ENCODE measurements at places on chromosomes 5 and 9. TPM values are rescaled to one million over a fixed set of nuclear protein-coding genes. Genes with fewer than 3 reads are reported as not detected.

- no peak for DNase-seq
These were observed 98.7 kb downstream of the SLC24A2 start for GRCh38 chr9:19690128-19690527.

GRCh38 chr9:73683862-73684591 is 532.4 kb downstream of the ANXA1 start:
- DNase-seq, result peak; percentile 15

GRCh38 chr9:70159630-70160029 is 99.1 kb upstream of the SMC5 start:
- no peak for DNase-seq

FAM78A gene
- 0.59 TPM for total RNA-seq

GRCh38 chr9:113148781-113149510 is 1.9 kb upstream of the SLC31A2 start:
- DNase-seq, result no peak

ABO gene
- 0.10 TPM for total RNA-seq

- DNase-seq, result no peak
These were observed 134.6 kb downstream of the PIK3R1 start for GRCh38 chr5:68350176-68350575.

TMEM252 gene
- not detected for total RNA-seq

CCL28 gene
- 5.8 TPM for total RNA-seq

DNA sequence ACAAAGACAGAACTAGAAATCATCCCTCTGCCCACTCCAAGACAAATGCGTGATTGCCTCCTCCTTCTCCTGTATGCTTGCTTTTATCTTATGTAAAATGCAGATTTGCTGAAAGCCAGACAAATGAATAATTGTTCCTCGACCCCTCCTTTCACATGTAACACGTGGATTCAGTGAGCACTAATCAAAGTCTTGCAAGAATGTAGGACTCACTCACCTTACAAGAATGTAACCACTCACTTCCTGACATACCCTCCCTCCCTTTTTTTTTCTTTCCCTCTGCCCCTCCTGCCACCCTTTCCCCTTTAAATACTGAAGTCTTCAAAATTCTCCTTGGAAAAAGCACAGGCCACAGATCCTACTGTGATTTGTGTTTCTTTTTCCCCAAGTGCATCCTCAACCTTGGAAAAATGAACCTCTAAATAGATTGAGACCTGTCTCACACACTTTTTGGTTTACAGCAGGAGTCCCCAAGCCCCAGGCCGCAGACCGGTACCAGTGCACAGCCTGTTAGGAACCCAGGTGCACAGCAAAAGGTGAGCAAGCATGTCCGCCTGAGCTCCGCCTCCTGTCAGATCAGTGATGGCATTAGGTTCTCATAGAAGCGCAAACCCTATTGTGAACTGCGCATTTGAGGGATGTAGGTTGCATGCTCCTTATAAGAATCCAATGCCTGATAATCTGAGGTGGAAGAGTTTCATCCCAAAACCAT is 29.4 kb upstream of the HSD17B3 start:
- DNase-seq, result no peak

PCDHA1 gene
- total RNA-seq, result not detected

NSG2 gene
- not detected for total RNA-seq
